ENCODE measurements at places on chromosomes 6 and 20.

GRCh38 chr6:60991427-60992028, 1294.5 kb downstream of the KHDRBS2 start:
- no peak for DNase-seq

DNA sequence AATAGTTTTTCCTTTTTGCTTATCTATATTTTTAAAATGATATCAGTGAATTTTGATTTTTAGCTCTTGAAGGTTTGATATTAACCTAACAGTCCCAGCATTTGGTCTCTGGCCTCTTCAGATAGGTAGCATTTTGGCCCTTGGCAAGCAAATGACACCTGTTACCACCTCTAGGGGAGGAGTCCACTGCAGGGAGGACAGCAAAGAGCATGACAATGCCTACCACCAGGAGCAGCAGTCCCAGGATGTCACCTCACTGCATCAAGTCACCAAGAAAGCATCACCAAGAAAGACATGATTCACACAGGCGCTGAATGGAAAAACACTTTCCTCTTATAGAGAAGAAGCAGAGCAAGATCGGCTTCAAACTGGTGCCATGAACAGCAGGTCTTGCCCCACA, 224.3 kb downstream of the UBE3D start:
- no peak for DNase-seq

DNA sequence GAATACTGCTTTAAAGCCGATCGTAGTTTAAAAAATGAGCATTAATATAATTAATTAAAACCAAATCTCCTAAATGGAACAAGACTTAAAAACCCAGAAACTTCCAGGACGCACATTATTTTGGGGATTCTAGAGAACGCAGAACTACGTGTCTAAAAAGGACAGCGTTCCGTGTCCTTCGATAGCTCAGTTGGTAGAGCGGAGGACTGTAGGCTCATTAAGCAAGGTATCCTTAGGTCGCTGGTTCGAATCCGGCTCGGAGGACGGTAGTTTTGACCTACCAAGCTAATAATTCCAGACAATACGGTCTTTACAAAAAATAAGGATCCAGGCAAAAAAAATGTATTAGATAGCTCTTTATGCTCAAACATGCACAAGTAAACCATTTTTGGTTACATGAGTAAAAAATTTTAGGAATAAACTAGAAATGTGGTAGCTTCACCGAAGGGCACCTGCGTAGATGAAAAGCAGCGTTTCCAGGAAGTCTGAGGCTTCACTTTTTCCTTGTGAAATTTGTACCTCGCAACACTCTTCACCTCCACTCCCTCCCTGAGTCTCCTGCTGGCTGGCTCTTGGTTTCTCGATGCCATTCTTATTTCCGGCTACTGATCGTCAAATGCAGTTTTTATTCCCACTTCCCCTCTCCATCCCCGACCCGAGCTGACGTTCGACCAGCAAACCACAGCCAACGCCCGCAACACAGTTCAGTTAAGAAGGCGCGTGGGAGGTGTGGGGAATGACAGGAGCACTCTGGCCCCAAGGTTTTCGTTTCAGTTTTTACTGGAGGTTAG, 19.6 kb upstream of the ABT1 start:
- peak; percentile 68 for DNase-seq

- DNase-seq: no peak
Measured at GRCh38 chr6:39365281-39366074, 43.0 kb upstream of the KCNK16 start.

GRCh38 chr20:51616060-51616459, 73.5 kb upstream of the NFATC2 start:
- no peak for DNase-seq

DNA sequence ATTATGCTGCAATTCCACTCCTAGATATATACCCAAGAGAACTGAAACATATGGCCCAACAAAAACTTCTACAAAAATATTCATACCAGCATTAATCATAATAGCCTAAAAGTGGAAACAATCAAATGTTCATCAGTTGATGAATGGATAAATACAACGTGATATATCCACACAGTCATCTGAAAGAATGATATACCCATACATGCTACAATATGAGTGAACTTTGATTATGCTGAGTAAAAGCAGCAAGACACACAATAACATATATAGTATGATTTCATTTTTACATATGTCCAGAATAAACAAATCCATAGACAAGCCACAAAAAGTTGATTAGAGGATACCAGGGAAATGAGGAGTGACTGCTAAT, 30.7 kb downstream of the CDK19 start:
- DNase-seq: no peak
